ENCODE measurements at places on chromosomes 12 and 14. TPM values are rescaled to one million over a fixed set of nuclear protein-coding genes. Genes with fewer than 3 reads are reported as not detected.

- no peaks in the 10 kb centered on the region for H3K36me3 ChIP-seq
- DNase-seq = no peak
- H3K4me1 ChIP-seq = no peaks in the 10 kb centered on the region
- H3K4me3 ChIP-seq = no peak overlapping the region
- H3K27ac ChIP-seq = no peak overlapping the region
Observed at GRCh38 chr14:88044776-88045446, 40.0 kb downstream of the GPR65 start.

GRCh38 chr14:27672047-27672446 is 1074.2 kb upstream of the NOVA1 start:
- no peak for DNase-seq
- H3K4me3 ChIP-seq = no peak overlapping the region
- no peaks in the 10 kb centered on the region for H3K4me1 ChIP-seq

DNA sequence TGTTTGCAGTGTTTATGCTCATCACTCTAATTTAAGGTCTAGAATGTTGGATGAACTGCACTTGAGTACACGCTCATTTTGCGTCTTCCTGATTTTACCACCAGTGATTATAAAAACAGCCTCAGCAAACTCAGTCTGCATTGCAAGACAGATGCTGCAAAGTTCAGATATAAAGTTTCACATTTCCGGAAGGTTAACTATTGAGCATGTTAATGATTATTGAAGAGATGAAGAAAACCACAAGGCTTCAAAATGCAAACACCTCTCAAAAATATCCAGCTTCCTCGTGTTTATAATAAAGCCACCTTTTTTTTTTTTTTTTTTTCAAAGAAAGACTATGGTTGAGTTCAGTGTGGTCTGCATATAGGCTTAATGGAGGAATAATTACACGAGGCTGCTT is 92.1 kb upstream of the BMP4 start:
- no peaks in the 10 kb centered on the region for H3K4me1 ChIP-seq
- H3K36me3 ChIP-seq = no peaks in the 10 kb centered on the region
- H3K27ac ChIP-seq = no peak overlapping the region
- DNase-seq = no peak
- H3K27me3 ChIP-seq = peaks cover 28% of the 10 kb centered on the region
- H3K4me3 ChIP-seq = no peak overlapping the region

GRCh38 chr12:54374562-54375258 is 9.8 kb downstream of the ZNF385A start:
- H3K36me3 ChIP-seq = no peaks in the 10 kb centered on the region
- H3K4me3 ChIP-seq = no peak overlapping the region
- H3K4me1 ChIP-seq = 0 out of 2 replicates have a peak, but pooled peaks cover 1% of the 10 kb centered on the region
- no peak overlapping the region for H3K27ac ChIP-seq
- H3K27me3 ChIP-seq = no peaks in the 10 kb centered on the region
- no peak for DNase-seq

DNA sequence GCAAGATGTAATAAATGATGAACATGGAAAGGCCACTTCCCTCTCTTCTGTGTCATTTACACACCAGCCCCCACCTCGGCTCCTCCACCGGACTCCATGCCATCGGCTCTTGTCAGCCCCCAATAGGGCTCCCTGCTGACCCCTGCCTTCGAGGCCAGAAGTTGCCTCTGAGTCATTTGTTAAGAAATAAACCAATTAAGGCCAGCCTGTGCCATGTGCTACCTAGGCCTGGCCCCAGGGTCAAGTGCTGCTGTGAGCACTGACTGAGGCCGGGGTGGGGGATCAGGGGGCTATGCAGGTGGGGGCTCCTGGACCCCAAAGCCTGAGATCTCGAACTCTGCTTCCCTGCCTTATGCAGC is 53.2 kb downstream of the TESC start:
- no peaks in the 10 kb centered on the region for H3K4me1 ChIP-seq
- peaks cover 2% of the 10 kb centered on the region for H3K27me3 ChIP-seq
- H3K4me3 ChIP-seq = no peak overlapping the region
- no peak for DNase-seq

- no peaks in the 10 kb centered on the region for H3K27me3 ChIP-seq
- no peak for DNase-seq
- no peaks in the 10 kb centered on the region for H3K36me3 ChIP-seq
- no peak overlapping the region for H3K27ac ChIP-seq
- H3K4me3 ChIP-seq = no peak overlapping the region
Observed at GRCh38 chr12:6958609-6959057, 7.5 kb downstream of the PTPN6 start.

DNA sequence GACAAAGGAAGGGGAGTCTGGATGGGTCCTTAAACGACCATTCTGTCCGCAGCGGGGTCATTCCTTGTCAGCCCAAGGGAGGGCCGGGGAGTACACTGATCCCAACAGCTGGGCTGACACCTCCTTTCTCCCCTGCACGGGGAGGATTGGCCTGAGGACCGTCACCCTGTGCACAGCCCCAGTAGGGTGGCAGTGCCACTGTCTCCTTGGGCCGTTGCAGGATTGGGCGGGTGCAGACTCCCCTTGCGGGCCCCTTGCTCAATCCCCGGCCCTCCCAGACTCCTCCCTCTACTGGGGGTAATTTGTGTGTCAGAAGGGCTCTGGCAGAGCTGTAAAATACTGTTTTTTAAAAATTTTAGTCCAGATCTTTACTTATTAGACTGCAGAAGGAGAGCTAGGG is 12.6 kb upstream of the AMN start:
- no peak overlapping the region for H3K27ac ChIP-seq
- H3K4me1 ChIP-seq = no peaks in the 10 kb centered on the region
- no peaks in the 10 kb centered on the region for H3K27me3 ChIP-seq

GRCh38 chr14:102731871-102732800 is 45.1 kb upstream of the TRAF3 start:
- H3K4me3 ChIP-seq = no peak overlapping the region
- 0 out of 2 replicates have a peak, but pooled peaks cover 9% of the 10 kb centered on the region for H3K36me3 ChIP-seq
- H3K4me1 ChIP-seq = no peaks in the 10 kb centered on the region

DNA sequence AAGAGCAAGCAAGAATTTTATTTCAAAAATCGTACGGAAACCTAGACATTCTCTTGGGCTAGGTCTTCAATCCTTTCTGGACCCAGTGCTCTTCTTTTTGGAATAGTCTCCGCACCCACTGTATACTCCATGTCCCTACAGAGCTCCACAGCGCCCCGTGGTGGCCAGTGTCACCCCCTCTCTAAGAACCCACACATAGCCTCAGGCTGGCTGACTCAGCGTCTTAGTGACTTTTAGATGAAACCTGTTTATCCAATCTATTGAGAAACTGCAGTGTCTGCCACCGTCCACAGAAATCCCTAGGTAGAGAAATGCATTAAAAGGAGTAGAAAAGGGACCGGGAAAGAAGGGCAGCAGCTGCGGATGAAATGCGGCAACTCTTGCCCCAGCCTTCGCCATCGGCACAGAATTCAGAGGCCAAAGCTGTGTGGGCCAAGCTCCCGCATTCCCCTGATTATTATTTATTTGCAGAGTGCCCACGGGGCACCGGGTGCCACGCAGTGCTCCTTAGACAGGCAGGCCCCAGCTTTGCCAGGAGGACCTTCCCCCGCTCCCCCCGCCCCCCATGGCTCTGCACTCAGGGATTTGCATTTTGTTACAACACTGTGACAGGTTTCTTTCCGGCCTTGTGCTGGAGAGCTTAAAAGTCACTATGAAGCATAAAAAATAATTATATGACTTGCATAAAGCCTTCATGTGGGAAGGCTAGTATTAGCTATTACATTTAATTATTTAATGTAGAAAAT is 170.1 kb upstream of the FKBP4 start:
- H3K4me3 ChIP-seq = no peak overlapping the region
- no peaks in the 10 kb centered on the region for H3K27me3 ChIP-seq
- peak; percentile 73 for DNase-seq
- H3K36me3 ChIP-seq = peaks cover 9% of the 10 kb centered on the region
- no peaks in the 10 kb centered on the region for H3K4me1 ChIP-seq

GRCh38 chr12:39622306-39622705 is 2.7 kb upstream of the ABCD2 start:
- no peak overlapping the region for H3K27ac ChIP-seq
- no peak overlapping the region for H3K4me3 ChIP-seq
- 0 out of 2 replicates have a peak, but pooled peaks cover 4% of the 10 kb centered on the region for H3K4me1 ChIP-seq
- no peak for DNase-seq
- H3K36me3 ChIP-seq = no peaks in the 10 kb centered on the region

The CBLN3 gene
- 5.6 TPM for total RNA-seq

The HOXC10 gene
- not detected for total RNA-seq

The NID2 gene
- total RNA-seq = 66.6 TPM

The IFNG-AS1 gene
- not detected for total RNA-seq

The TMEM132D gene
- total RNA-seq = not detected

The SYT1 gene
- total RNA-seq = 2.4 TPM
